Iris pigment epithelial cell (primary cell): ENCODE measurements at places on chromosomes 6 and 20.
A peak's percentile ranks its signal among the peaks of the same experiment; 100 is the strongest.

- DNase-seq: no peak
These were observed 776.1 kb downstream of the TENT5A start for GRCh38 chr6:80976336-80976735.

- DNase-seq: no peak
These were observed 24.7 kb upstream of the MROH8 start for GRCh38 chr20:37204056-37204455.

- DNase-seq: peak; percentile 13
These were observed 12.5 kb downstream of the UTRN start for GRCh38 chr6:144297511-144298100.

- peak; percentile 75 for DNase-seq
These were observed 747 bp upstream of the PTPRA start for GRCh38 chr20:2872459-2873009.

- peak; percentile 64 for DNase-seq
These were observed 1.5 kb upstream of the COL9A3 start for GRCh38 chr20:62815066-62815991.

DNA sequence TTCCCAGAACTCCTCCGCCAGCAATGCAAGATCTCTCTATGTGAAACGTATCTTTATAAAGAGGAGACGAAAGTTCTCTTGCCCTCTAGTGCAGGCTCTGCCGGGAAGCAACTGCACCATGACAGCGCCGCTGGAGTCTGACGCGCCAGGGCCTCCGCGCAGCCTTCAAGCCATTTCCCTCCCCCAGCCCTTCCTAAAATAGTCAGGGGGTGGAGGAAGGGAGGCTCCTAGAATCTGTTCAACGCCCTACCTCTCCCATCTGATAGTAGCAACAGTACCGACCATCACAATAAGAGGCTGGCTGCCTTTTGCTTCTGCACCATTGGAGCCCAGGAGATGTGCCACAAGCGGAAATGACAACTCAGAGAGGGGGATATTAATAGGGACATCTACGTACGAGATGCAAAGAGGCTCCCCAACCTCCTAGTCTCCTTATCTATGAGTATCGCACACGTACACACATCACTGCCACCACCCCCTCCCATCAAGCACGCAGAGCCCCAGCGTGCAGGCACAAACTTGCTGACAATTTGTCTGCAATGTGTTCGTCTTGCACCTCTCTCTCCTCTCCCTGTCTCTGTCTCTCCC, 1.0 kb downstream of the SYNE1 start:
- peak; percentile 58 for DNase-seq

DNA sequence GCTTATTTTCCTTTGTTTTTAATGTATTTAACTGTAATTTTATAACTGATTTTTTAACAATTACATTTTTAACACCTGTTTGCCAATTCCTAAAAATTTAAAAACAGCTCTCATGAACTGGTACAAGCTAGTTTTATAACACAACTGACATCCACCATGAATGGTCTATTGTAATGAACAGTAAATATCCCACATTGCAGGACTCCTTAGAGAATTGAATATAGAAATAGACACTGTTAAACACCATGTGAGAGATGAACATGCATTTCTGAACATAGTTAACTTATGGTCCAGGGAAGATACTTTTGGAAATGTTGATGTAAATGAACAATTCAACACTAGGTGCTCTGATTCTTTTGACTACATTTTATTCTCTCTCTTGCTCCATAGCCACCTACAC, 195.1 kb upstream of the GMDS start:
- no peak for DNase-seq

DNA sequence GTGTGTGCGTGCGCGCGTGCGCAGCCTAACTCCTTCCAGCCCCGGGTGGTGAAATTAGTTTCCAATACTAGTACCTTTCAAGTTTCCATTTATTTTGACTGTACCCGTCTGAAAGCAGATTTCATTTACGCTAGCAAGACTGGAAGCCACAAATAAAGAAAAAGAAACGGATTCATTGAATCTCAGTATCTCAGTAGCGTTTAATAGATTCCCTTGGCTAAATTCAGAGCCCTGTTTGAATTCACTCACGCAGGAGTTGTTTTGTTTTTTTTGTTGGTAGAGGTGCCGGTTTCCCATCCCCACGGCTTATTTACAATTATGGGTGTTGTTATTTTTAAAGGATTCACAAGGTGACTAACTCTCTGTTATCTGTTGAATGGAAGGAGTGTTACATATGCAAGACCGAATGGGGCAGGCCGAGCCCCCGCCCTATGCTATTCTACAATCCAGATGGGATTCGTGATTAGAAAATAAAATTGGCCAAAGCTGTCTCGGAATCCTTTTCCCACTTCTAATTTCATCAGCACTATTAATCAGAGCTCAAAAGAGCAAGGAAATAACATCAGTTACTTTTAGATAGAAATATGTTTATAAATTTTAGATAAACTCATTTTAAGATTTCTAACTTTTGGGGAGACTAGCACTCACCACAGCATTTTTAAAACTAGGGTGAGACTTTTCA, 2.3 kb upstream of the INSM1 start:
- no peak for DNase-seq

DNA sequence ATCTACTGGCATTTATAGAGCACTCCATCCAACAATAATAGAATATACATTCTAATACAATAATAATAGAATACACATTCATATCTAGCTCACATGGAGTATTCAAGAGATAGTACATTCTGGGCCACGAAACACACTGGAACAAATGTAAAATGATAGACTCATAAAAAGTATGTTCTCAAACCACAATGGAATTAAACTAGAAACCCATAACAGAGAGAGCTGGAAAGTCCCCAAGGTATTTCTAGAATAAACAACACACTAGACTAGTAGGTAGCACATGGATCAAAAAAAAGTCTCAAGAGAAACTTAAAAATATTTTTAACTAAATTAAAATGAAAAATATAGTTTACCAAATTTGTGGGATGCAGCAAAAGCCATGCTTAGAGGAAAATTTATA, 9.1 kb upstream of the TP53TG5 start:
- no peak for DNase-seq

DNA sequence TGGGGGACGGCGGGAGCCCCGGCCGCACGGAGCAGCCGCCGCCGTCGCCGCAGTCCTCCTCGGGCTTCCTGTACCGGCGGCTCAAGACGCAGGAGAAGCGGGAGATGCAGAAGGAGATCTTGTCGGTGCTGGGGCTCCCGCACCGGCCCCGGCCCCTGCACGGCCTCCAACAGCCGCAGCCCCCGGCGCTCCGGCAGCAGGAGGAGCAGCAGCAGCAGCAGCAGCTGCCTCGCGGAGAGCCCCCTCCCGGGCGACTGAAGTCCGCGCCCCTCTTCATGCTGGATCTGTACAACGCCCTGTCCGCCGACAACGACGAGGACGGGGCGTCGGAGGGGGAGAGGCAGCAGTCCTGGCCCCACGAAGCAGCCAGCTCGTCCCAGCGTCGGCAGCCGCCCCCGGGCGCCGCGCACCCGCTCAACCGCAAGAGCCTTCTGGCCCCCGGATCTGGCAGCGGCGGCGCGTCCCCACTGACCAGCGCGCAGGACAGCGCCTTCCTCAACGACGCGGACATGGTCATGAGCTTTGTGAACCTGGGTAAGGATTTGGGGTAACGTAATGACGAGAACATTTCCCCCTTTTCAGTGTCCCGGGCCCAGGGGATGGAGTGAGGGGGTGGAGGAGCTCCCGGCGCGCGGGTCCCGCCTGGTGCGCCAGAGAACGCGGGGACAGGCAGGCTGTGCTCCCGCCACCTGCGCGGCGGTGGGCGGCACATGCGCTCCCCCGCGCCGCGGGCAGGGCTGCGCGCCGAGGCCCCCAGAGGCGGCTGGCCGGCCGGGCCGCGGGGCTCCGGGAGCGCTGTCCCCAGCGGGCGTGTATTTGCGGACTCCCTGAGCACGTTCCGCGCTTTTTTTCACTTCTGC, 1.4 kb downstream of the BMP6 start:
- DNase-seq: peak; percentile 23

GRCh38 chr6:56255349-56255748, 8.0 kb upstream of the COL21A1 start:
- no peak for DNase-seq

GRCh38 chr6:127589135-127589534, 12.2 kb downstream of the C6orf58 start:
- DNase-seq: no peak

DNA sequence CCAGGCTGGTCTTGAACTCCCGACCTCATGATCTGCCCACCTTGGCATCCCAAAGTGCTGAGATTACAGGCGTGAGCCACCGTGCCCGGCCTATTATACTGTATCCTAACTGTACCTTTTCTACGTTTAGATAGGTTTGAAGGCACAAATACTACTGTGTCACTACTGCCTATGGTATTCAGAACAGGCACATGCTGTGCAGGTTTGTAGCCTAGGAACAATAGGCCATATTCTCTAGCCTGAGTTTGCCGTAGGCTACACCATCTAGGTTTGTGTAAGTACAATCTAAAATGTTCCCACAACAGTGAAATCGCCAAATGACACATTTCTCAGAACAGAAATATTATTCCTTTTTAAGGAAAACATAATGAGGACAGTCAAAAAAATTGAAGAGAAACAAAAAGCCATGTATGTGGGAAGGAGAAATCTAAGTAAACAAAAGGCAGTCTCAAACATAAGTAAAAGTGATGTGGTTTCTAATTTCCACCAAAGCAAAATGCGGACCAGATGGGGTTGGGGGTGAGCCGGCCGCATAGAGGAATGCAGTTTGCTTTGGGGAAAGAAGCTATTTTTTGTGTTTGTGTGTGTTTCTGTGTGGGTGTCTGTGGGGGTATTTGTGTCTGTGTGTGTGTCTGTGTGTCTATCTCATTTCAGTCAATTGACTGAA, 192.6 kb upstream of the SALL4 start:
- peak; percentile 47 for DNase-seq

GRCh38 chr6:141969201-141969600, 163.5 kb upstream of the GJE1 start:
- peak; percentile 49 for DNase-seq

- DNase-seq: no peak
These were observed 3.9 kb upstream of the SMIM13 start for GRCh38 chr6:11089695-11090094.

DNA sequence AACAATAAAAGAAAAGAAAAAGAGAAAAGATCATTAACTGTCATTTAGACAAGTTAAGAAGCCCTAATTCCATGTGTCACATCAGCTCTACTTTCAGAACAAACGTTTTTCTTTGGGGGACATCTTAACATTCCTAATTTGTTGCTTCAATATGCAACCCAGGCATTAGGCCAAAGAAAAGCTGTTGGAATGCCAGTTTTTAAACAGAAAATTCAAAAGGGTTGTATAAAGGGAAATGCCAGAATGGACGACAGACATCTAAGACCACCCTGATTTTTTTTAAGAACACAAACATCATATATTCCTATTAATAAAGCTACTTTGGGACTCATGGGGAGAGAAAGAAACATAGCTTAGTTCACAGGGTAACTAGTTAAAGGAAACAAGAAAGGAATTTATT, 315.0 kb downstream of the GMDS start:
- DNase-seq: peak; percentile 18

- no peak for DNase-seq
These were observed 3.4 kb downstream of the THEMIS start for GRCh38 chr6:127897484-127897883.

- no peak for DNase-seq
These were observed 93.2 kb downstream of the PRSS35 start for GRCh38 chr6:83605517-83605916.

DNA sequence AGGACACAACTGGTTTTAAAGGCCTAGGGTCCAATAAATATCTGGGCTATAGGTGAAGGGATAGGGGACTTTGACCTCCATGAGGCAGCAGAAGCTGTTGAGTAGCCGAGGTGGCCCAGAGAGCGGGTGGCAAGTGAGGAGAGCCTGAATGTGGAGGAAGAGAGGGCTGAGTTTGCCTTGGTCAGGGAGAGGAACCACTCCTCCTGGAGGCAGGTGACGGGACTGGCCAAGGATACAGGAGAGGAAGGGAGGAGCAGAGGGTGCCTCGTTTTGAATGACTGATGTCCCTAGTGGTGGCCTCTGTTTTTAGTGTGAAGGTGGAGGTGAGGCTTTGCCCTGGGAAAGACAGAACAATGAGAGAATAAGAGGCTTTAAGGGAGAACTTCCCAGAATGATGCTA, 19.1 kb upstream of the AAR2 start:
- no peak for DNase-seq

DNA sequence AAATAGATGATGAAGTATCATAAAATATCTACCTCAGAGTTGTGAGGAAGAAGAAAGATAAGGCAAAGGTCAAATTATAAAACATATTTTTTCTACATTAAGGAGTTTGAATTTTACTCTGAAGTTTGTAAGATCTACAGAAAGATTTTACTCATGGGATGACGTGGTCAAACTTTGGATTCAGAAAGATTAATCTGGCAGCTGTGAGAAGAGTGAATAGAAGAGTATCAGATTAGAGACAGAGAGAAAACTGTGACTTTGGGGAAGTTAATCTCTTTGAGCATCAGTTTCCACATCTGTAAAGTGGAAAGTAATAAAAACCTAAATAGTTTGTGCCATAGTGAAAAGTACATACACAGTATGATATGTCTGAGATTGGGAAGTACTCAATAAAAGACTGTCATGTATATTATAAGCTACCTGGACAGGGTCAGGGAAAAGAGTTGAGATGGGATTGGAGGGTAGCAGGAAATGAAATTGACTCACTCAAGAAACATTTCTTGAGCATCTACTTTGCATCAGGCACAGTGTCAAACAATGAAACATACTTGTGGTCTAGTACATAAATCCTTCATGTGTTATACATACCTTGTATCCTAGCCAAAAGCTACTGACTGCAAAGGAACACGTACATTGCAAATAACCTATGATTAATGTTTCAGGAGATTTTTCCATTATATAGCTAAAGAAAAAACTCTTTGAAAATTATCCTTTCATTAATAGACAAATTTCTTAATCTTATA, 222.1 kb downstream of the TMEM200A start:
- DNase-seq: peak; percentile 93

GRCh38 chr6:165695722-165696515, 32.9 kb upstream of the PDE10A start:
- DNase-seq: no peak

DNA sequence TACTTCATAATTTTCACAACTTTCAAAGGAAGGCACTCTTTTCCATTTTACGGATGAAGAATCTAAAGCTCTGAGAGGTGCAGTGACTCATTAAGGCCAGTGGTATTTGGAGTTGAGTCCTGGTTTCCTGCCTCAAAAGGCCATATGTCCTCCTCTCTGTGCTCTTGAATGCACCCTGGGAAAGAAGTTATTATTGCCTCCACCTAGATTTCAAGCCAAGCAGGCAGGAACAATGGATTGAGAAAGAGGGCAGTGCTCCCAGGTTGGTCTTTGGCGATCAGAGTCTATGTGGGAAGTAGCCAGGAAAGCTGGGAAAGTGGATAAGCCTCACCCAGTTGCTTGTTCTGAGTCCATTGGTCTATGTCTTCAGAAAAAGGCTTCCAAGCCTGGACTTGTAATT, 165.0 kb downstream of the MAFB start:
- peak; percentile 25 for DNase-seq

GRCh38 chr6:166927240-166927934, 29.0 kb downstream of the RNASET2 start:
- no peak for DNase-seq

GRCh38 chr6:152993847-152994246, 8.7 kb downstream of the MTRF1L start:
- DNase-seq: no peak
